Endothelial cell (in vitro differentiated cells): ENCODE measurements at places on chromosomes 11 and 22. TPM values are rescaled to one million over a fixed set of nuclear protein-coding genes. Genes with fewer than 3 reads are reported as not detected.

- no peak for DNase-seq
Observed at GRCh38 chr11:124582565-124582964, 12.8 kb downstream of the OR8A1 start.

- no peak for DNase-seq
Observed at GRCh38 chr22:25930788-25931310, 188.9 kb downstream of the MYO18B start.

DNA sequence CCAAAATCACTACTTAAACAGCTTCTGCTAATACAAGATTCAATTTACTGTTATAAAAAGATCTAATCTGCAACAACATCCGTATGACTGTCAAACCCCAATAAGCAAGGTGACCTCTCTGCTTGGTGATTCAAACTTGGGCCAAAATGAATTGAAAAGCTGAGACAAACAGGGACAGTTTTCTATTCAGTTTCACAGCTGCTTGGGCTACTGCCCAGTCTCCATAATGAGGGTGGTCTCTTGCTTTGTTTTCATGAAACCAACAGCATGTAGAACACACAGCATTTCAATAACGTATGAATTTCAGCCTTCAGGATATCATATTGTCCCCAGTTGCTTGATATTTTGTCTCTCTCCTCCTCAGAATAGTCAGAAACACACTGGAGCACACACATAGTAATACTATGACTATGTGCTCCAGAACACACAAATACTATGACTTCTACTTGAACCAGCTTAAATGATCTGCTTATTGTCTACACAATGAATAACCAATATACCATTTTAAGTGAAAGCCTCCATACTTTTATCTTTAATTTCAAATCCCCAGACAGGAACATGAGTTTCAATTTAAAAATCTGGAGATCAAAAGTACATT is 285.0 kb downstream of the TTC28 start:
- DNase-seq: no peak

DNA sequence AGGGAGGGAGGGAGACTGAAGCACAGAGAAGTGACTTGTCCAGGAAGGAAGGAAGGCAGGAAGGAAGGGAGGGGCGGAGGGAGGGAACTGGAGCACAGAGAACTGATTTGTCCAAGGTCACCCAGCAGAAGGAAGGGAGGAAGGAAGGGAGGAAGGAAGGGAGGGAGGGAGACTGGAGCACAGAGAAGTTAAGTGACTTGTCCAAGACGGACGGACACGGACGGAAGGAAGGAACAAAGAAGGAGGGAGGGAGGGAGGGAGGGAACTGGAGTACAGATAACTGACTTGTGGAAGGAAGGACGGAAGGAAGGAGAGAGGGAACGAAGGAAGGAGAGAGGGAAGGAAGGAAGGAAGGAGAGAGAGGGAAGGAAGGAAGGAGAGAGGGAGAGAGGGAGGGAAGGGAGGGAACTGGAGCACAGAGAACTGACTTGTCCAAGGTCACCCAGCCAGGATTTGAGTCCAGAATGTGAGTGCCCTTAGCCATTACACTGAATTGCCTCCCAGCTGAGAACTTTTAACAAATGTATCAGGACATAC is 1.5 kb downstream of the SLC35F2 start:
- no peak for DNase-seq

- DNase-seq: no peak
Observed at GRCh38 chr22:20937031-20937793, 20.0 kb downstream of the CRKL start.

- peak; percentile 39 for DNase-seq
Observed at GRCh38 chr11:61671527-61671926, 8.7 kb upstream of the DAGLA start.

The KCNQ1 gene
- total RNA-seq: 35.3 TPM

DNA sequence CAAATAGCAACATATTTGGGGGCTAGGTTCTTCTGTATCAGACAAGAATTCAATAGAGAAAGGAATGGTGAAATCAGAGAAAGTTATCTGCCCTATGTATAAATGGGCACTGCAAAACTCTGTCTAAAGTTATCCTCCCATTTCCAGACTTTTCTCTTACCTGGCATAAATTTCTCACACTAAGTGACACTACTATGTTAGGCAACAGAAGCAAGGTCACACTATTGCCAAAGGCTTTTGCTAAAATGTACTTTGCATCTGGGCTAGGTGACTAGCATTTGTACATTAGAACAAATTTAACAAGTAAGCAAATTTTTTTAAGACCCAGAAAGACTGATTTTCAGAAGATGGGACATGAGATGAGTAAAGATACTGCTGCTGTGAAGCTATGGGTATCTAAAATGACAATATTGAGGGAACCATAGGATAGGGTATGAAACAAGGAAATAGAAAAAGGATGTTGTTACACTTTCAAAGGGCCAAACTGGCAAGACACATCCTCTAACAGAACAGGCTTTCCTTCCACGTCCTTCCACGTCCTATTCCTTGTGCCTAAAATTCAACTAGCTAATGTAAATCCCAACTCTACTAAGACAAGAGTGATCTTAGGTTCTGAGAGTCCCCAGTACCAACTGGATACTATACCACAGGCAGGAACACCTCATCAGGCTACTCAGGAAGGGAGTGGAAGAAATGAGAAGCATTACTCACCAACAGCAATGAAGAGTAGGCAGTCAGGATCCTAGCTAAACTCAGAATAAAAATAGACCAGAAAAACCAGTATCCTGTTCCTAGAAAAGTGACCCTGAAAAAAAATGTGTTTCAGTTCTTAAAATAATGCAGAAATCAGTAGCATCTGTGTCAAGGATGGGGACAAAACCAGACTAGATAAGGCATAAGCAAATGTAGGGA is 22.6 kb downstream of the GDPD4 start:
- DNase-seq: peak; percentile 4

DNA sequence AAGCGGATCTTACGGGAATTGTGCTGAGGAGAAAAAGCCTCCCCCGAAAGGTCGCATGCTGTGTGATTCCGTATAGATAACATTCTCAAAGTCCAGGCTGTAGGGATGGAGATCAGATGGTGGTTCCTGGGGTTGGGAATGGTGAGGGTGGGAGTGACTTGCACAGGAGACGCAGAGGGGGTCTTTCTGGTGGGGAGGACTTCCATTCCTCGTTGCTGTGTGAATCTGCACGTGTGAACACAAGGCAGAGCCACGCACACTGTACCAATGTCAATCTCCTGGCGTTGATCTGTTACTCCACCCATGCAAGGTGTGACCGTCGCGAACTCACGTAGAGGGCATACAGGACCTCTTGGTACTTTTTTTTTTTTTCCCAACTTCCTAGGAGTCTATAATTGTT is 59.0 kb upstream of the KCNQ1OT1 start:
- DNase-seq: no peak

- no peak for DNase-seq
Observed at GRCh38 chr22:46070803-46071450, 79.4 kb upstream of the PPARA start.

GRCh38 chr11:86294026-86294425 is 8.0 kb upstream of the HIKESHI start:
- no peak for DNase-seq

- peak; percentile 10 for DNase-seq
Observed at GRCh38 chr22:29580200-29580810, 608 bp downstream of the NIPSNAP1 start.

DNA sequence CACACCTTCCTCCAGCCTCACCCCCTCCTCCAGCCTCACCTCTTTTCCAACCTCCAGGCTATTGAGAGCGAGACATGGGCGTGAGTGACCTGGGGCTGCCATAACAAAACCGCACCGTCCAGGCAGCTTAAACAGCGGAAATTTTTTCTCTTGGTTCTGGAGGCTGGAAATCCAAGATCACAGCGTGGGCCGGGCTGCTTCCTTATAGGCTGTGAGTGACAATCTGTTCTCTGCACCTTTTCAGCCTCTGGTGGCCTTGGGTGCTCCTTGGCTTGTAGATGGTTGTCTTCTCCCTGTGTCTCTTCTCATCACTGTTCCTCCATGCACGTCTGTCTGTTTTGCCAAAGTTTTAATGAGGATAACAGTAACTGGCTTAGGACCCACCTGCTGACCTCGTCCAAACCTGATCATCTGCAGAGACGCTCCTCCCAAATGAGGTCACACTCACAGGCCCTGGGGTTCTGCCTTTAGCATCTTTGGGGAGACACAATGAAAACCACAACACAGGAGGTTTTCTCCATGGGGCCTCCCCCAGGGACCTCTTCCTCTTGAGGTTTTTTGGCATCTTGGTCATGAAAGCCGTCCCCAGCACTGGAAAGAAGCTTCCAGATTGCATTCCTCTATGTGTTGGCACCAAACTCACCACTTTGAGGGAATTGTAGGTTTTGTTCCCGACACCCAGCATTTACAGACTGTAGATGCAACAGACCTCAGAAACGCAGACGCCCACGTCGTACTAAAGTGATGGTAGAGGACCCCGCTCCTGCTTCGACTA is 878.1 kb downstream of the BRD1 start:
- no peak for DNase-seq

- no peak for DNase-seq
Observed at GRCh38 chr11:112810951-112811350, 150.3 kb upstream of the NCAM1 start.

GRCh38 chr11:35232891-35233330 is 93.9 kb downstream of the CD44 start:
- DNase-seq: no peak

- no peak for DNase-seq
Observed at GRCh38 chr11:100716838-100717237, 29.8 kb downstream of the ARHGAP42 start.

DNA sequence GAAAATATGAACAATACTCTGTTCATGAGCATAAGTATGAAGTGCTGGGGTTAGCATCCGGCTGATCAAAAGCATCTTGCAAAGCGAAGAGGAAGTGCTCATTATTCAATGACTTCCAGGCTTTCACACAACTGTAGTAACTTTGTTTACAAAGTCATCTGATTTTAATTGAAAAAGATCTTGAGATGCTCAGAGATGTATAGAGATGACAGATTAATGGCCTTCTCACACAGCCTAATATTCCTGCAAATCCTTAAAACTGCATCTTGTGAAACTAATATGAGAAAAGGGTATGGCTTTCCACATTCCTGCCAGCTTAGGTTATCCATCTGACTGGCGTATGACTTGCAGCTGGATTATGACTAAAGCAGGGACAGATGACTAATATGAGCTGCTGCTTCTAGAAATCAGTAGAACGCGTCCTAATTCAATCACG is 125.4 kb downstream of the CASP12 start:
- DNase-seq: no peak

DNA sequence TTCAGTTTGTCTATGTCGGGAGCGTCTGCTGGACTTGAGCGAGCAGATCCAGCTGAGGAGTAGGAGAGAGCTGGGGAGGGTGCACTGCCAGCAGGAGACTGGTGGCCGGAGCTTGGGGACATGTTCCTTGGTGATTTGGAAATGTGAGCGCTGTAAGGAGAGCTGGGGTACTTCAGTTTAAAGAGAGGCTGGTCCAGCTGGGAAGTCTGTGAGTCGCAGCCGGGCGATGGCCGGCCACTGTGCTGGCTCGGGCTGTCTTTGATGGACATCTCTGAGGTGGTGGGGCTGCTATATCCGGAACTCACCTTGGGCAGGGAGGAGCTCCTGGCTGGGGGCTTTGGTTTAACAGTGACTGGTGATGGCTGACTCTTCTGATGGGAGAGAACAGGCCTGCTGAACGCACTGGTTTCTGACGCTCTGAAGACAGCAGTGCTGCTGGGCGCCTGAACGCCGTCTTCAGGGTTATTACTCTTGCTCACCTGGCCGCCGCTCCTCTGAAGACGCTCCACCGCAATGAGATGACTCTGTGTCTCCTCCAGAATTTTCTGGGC is 63.6 kb upstream of the PITPNB start:
- DNase-seq: no peak

The CYP2D6 gene
- 3.2 TPM for total RNA-seq

DNA sequence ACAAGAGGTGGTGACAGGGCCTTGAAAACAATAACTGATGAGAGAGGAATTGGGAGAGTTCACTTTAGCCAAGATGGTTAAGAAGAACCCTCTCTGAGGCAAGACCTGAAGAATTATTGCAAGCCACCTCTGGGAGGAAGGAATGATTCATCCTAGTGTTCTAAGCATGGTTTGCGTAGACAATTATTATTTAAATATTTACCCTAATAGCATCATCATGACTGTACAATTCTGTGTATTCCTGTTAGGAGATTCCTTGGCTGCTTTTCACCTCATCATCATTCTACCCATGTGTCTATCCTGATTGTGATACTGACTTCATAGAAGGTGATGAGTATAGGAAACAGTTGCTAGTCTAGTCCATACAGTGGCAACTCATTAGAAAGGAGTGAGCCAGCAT is 264.4 kb downstream of the DDX10 start:
- DNase-seq: no peak

- no peak for DNase-seq
Observed at GRCh38 chr22:45103756-45104155, 60.0 kb upstream of the NUP50 start.

The TST gene
- total RNA-seq: 39.0 TPM

GRCh38 chr11:31947051-31947450 is 135.9 kb upstream of the PAX6 start:
- no peak for DNase-seq

- no peak for DNase-seq
Observed at GRCh38 chr22:17402293-17402692, 33.0 kb downstream of the CECR2 start.

GRCh38 chr11:2736577-2737225 is 36.9 kb upstream of the KCNQ1OT1 start:
- no peak for DNase-seq

DNA sequence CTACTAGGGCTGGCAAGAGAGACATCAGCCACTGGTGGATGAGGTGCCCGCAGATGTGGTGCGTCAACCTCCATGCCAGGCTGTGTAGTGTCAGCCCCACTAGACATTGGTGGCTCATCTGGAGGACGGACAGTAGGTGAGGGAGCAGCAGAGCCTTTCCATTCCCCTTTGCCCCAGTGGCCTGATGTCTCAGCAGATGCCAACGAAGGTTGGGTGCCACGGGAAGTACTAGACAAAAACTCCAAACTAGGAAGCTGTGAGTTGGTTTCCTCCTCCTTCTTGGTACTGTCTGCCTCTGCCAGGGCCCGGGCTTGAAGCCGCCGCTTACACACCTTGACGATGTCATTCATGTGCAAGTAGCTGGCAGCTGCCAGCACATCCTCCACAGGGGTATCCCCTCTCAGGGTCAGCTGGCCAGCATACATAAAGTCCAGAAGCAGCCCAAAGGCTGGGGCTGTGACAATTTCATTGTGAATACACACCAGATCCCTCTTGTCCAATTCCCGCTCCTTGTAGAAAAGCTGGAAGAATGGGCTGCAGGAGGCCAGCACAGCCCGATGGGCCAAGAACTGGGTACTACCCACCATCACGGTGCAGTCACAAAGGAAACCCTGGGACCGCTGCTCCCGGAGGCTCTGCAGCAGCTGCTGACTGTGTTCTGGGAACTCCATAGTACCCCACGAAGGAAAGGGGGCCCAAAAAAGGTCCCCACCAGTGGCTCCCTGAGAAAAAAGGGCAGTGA is 795 bp downstream of the ZBTB3 start:
- DNase-seq: no peak
